Activated CD8-positive, alpha-beta T cell treated with anti-CD3 and anti-CD28 coated beads, Interleukin-2, amount 10 ng/mL, durations not matched to agents 7 days and 5 days (primary cell): ENCODE measurements at places on chromosomes 12 and 14. TPM values are rescaled to one million over a fixed set of nuclear protein-coding genes. Genes with fewer than 3 reads are reported as not detected.

- DNase-seq, result no peak
Measured at GRCh38 chr12:9149372-9149771, 33.7 kb upstream of the A2M start.

Gene TAS2R9
- total RNA-seq, result not detected

DNA sequence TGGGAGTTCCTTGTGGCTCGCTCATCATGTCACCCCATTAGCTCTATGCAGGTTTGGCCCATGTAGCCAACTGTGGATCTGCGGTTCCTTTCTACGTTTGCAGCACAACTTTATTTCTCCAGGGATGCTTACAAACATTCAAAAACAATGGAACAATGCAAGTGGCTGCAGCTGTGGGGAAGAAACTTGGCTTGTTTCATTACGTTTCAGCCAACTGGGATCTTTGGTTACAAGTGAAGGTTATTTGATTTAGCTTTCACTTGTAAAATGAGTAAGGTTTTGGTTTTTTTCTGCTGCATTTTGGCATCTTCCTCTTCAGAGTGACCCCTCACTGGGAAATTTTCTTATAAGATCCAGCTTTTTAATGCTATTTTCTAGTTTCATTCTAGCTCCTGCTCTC is 105.9 kb downstream of the PLXNC1 start:
- DNase-seq, result no peak

DNA sequence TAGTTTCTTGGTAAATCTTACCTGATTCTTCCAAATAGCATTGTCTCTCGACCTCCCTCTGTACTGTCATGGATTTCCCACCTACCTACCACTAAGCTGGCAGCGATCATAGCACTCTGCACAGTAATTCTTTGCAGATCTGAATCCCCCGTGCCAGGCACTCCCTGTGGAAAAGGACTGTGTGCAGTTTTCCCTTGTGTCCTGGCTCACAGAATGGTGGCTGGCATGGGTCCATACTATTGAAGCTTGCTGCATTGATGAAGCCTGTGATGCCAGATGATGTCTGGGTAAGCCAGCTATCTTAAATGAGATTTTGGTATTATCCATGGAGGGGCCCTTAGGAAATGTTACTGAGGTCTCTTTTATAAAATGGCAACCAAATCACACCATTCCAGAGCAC is 135.7 kb downstream of the RPAP3 start:
- no peak for DNase-seq

DNA sequence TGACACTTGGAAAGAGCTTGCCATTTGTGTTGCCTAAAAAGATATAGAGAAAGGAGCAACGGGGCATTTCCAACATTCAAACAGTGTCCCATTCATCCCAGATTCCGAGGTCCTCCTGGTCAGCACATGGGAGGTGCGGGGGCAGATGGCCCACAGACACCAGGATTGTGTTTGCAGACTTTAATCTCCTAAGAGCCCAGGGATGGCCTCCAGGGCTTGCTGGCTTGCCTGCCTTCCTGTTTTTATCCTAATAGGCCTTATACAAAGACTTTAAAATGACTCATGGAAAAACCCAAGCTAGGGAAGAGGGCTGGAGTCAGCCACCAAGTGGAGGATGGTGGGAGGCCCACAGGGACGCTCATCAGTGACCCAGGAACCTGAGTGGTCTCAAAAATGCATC is 21.5 kb upstream of the FAM181A start:
- no peak for DNase-seq

DNA sequence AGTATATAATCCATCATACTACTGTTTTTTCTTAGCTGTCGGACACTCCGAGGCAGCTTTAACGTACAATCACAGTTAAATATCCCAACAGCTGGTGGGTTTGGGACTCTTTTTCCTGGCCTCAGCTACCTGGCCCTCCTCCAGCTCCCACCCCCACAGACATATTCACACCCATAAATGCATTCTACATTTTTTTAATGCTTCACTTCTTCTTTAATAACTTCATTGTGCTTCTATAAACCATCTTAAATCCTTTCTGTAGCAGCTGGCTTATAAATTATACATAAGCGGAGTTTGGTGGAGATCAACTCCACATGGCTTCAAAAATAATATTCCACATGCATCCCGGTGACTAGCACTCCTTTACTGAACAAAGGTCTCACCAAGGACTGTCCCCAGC is 33.3 kb downstream of the TDG start:
- DNase-seq, result no peak

Gene C1R
- total RNA-seq, result 3.6 TPM

DNA sequence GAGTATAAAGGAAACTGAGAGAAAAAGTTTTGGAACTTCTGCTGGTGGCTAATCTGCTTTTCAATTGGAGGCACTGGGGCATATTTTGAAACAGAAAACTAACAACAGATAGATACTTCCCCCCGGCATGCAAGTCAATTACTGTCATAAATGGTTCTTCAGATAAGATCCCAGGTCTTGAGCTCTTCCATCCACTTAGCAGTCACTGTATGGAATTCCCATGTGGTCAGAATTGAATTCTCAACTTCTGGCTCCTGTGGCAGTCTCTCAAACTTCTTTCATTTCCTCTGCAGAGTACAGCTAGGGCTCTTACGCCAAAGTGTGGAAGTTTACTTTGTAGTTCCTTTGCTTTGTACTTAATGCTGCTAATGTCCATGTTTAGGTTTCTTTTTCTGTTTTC is 452.2 kb downstream of the IPO8 start:
- no peak for DNase-seq

Gene CMTM5
- total RNA-seq, result not detected

Gene SLC39A5
- total RNA-seq, result 0.52 TPM

- no peak for DNase-seq
Measured at GRCh38 chr12:68842123-68842522, 34.1 kb downstream of the MDM2 start.

GRCh38 chr12:124767066-124767821 is 96.4 kb downstream of the SCARB1 start:
- peak; percentile 88 for DNase-seq

GRCh38 chr12:91361864-91362263 is 179.2 kb upstream of the DCN start:
- DNase-seq, result no peak

DNA sequence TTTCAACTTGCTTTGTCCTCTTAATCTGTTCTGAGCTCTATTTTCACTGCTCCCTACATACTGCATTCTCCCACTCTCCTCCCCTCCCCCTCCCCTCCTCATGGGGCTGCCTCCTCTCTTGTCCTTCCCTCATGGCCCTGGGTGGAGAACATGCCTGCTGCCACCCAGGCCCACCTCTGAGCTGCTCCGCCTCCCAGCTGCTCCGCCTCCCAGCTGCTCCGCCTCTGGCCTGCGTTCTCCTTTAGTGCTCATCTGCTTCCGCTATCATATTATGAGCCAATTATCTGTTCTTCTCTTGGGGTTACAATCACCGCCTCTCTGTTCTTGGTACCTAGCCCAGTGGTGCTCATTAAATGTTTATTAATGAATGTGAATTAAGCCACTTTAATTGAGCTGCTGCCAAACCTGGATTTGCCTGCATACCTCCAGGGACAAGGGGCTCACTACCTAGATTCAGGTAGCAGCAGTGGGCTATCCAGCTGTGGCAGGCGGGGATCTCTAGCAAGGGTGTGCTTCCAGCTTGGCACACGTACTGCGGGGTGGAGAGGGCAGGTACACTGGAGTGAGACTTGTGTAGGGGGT is 32.0 kb upstream of the FAM181A start:
- DNase-seq, result no peak

Gene OR4E2
- total RNA-seq, result not detected

Gene ZFHX2
- total RNA-seq, result 0.90 TPM

GRCh38 chr12:93177208-93178153 is 200.2 kb upstream of the NUDT4 start:
- DNase-seq, result no peak
